ENCODE measurements at places on chromosomes 2 and 18.

DNA sequence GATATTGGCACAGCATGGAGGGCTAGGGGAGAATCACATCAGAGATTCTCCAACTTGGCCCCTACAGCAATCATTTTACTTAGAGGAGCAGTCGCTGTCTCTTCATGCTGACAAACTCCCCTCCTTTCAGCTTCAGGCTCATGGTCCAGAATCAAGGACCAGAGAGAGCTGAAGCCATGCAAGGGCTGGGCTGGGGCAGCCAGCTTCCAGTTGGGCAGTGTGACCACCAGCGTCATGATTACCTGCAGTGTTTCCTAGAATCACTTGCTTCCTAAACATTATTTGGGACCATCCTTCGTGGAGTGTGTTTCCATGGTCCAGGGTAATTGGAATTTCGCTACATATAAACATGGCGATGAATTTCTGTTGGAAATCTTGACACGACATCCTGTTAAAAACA, 54.4 kb downstream of the CAPN13 start:
- DNase-seq = no peak

GRCh38 chr2:127410871-127411652, 7.2 kb upstream of the PROC start:
- no peak for DNase-seq

DNA sequence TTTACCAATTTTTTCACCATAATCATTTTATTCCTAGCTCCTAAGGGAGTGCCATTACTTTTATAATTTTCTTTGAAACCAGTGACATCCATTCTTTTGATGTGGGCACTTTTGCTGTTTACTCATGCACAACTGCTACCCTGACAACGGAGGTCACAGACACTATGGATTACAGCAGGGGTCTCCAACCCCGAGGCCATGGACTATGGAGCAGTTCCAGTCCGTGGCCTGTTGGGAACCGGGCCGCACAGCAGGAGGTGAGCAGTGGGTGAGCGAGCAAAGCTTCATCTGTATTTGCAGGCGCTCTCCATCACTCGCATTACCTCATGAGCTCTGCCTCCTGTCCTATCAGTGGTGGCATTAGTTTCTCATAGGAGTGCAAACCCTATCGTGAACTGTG, 34.6 kb downstream of the PRPF40A start:
- no peak for DNase-seq

DNA sequence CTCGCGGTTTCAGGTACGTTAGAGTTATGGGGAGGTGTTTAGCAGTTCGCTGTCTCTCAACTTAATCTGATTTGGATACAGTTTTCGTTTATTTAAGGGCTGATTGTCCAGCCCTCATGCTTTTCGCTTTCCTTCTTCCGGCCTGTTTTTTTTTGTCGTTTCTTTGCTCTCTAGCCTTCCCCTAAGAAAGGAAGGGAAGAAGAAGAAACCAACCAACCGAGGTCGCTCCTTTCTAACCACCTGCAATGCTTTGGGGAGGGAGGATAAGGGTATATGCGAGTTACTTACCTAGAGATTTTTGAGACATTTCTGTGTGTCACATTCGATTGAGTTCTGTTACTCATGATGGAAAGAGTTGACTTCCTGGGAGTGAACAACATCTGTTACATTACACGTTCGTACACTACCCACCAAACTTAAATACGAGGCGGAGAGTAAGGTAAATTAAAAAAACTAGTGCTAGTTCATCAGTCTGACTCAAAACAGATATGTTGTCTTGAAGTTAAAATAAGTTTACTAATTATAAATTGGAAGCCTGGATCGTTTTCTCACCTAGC, 918 bp downstream of the EIF5B start:
- no peak for DNase-seq

GRCh38 chr18:47412924-47413323, 161.5 kb upstream of the SKOR2 start:
- no peak for DNase-seq

DNA sequence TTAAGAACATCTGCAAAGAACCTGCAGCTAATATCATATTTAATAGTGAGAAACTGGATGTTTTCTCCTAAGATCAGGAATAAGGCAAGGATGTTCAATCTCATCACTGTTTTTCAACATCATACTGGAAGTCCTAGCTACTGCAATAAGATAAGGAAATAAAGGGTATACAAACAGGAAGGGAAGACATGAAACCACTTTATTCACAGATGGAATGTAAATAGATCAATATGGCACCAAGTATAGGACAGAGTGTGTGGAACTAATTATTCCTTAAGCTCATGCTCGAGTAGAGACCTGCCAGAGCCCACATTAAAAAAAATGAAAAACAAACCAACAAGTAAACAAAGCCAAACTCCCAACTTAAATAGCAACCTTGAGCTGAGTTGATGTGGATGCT, 41.3 kb upstream of the TMEM247 start:
- no peak for DNase-seq

DNA sequence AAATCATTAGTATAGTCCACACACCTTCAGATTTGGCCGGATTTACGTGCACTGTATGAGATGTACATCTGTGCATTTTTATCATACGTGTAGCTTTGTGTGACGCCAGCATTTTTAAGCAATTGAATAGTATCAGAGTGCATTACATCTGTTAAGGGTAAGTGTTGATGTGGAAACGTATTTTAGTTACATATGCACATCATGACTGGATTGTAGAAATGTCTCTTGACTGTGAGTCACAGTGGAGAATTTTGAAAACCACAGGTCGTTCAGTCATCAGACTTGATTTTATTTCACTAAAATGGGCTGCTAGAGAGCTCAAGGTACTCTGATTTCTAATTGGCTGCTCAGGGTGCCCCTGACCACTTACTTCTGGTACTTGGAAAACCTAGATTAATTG, 5.4 kb upstream of the GPBAR1 start:
- no peak for DNase-seq

GRCh38 chr2:182360663-182361260, 66.1 kb downstream of the PDE1A start:
- DNase-seq = no peak

GRCh38 chr18:39494211-39494896, 1928.8 kb upstream of the CELF4 start:
- no peak for DNase-seq

DNA sequence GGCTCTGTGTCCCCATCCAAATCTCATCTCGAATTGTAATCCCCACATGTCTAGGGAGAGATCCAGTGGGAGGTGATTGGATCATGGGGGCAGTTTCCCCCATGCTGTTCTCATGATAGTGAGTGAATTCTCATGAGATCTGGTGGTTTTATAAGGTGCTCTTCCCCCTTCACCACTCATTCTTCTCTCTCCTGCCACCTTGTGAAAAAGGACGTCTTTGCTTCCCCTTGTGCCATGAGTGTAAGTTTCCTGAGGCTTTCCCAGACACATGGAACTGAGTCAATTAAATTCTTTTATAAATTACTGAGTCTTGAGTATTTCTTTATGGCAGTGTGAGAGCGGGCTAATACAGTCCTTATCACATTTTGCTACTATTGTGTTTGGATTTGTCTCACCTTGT, 177.6 kb upstream of the SLC39A10 start:
- DNase-seq = no peak

- DNase-seq = no peak
These were observed 30.0 kb upstream of the RTTN start for GRCh38 chr18:70235478-70235877.

GRCh38 chr2:77210725-77211124, 311.5 kb downstream of the LRRTM4 start:
- no peak for DNase-seq

DNA sequence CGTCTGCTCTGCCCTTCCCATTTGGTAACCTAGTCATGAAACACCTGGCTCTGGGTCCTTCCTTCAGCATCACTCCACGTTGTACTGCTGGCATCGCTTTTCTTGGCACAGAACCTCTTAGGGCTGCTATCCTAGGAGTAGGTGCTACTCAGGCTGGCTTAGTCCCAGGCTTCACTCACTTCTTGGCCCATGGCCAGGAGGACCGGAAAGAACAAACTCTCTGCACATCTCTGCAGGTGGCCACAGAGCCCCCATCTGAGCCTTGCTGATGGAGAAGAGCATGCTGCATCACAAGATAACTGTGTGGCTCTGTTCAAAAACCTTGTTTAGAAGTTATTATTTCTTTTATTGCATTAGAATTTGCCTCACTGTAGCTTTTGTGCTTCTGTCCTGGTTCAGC, 447.2 kb upstream of the TNP1 start:
- DNase-seq = no peak

DNA sequence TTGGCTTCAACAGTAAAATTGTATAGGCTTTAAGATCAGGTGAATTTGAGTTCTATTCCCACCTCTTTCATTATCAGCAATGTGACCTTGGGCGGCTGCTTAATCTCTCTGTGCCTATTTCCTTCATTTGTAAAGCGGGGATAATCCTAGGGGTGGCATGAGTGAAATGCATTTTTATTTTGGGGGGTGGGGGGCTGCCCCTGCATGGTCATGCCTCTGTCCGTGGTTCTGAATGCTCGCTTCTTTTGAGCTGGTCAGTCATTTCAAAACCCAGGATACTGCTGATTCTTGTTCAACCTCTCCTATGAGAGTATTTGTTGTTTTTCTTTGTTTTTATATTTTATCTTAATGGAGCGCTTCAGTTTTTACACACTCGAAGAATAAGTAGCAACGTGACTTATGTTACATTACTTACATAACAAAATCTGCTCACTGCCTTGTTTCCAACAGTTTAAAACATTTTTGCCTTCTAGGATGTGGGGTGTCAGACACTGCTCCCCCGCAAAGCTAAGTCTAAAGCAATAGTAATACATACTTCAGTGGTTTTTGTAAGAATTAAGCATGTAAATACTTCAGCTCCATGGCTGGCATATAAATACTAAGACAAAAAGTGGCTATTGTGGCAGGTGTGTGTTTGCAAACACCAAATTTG, 152.6 kb upstream of the PELI1 start:
- no peak for DNase-seq

- DNase-seq = no peak
These were observed 183.0 kb upstream of the HS6ST1 start for GRCh38 chr2:128501700-128502099.

- no peak for DNase-seq
These were observed 638.6 kb downstream of the ERBB4 start for GRCh38 chr2:211900000-211900399.

DNA sequence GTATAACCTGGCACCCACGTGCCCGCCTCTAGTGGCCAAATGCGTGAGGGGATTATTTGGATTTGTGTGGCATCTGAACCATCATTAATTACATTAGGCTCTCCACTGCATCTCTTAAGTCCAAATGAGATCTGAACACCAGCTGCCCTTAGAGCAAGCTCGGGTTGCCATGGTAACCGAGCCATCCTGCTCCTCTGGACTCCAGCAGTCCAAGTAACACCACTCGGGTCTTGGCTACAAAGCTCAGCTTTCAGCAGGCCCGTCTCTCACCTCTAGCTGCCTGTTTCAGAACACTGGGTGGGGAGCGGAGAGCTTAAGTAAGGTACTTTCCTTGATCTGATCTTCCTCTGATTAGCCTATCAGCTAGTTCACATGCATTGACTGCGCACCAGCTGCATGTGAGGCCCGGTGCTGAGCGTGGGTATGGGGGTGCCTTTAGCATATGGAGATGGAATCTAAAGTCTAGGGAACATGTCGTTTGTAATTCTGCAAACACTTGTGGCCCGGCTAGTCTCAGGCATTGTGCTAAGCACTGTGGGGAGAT, 14.1 kb upstream of the CYS1 start:
- DNase-seq = no peak

DNA sequence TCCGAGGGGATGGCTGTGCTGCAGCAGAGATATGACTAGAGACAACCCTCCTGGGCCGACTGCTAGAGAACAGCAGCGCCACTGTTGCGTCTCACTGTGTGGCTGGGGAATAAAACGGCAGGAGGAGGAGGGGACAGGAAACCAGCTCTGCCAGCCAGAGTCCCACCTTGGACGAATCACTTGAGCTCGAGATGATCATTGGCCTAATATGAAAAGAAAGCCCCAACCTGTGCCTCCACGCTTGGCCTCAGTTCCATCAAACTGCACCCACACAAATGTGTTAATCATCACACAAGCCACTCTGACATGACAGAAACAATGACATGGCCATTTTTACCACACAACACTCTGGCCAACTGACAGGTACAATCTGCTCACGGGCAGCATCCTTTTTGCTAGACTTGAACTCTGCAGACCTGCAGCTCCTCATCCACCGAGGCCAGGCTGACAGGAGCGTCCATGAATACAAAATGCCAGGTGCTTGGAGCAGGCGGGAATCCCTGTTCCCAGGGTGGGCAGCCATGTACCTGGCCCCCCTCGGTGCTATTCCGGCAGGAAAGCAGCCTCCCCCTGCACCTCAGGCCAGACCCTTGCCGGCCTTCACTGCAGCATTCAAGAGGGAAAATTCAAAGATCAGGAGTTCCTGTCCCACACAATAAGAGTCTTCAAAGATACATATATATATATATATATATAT, 52.3 kb downstream of the PARD6G start:
- DNase-seq = no peak

DNA sequence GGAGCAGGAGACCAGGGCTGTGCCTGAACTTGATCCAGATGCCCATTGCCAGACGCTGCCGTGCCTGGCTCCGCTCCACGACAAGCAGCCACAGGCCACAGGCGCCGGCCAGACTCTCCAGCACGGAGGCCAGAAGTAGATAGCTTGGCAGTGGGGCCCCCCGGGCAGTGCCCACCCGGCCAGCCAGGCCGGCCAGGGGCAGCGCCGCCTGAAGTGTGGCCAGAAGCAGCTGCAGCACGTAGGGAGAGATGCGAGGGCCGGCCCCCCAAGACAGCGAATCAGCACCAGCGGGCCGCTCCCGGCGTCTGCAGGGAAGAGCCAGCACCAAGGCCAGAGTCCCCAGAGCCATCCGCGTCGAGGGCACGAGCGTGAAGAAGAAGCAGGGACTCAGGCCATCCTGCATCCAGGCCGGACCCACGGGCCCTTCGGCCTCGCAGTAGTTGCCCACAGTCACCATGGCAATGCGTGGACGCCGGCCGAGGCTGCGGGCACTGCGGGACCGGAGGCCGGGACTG, 484 bp downstream of the ABCB6 start:
- peak; percentile 52 for DNase-seq

DNA sequence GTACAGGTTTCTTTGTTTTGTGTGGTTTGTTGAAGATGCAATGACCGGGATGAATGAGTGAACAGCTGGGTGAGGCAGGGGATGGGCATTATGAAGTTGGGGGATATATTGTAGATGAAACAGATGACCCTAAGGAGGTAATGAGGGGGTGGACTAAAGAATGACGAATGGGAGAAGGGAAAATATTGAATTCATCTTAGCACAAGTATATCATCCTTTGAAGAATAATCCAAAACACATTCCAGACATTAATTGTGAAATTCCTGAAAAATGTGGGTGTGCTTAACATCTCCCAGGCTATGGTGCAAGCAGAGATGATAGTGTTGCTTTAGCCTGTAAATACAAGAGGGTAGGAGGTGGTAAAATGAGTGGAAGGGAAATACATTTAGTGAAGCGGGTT, 5.8 kb downstream of the CRIM1 start:
- no peak for DNase-seq

- no peak for DNase-seq
These were observed 199.9 kb downstream of the TGIF1 start for GRCh38 chr18:3649633-3650426.

Data from NCI-H1092 (cell line).